ENCODE measurements at places on chromosomes 5 and 9. TPM values are rescaled to one million over a fixed set of nuclear protein-coding genes. Genes with fewer than 3 reads are reported as not detected.

Gene OR2S2
- not detected for total RNA-seq

Gene SYNPO
- total RNA-seq: 12.2 TPM

Gene SVEP1
- 166 TPM for total RNA-seq

Gene PDE6A
- total RNA-seq: not detected

Gene GIN1
- total RNA-seq: 2.4 TPM

Gene LMX1B
- 1.1 TPM for total RNA-seq

Gene PRRC1
- 32.5 TPM for total RNA-seq

Gene PIP5KL1
- total RNA-seq: 3.0 TPM

Gene GLE1
- total RNA-seq: 22.4 TPM

Gene ZFP2
- 1.9 TPM for total RNA-seq

Gene CYLC2
- total RNA-seq: not detected

Gene TAF11L10
- total RNA-seq: not detected

Gene IL4
- total RNA-seq: not detected

GRCh38 chr5:66741394-66741793, 145.2 kb downstream of the MAST4 start:
- DNase-seq: no peak

DNA sequence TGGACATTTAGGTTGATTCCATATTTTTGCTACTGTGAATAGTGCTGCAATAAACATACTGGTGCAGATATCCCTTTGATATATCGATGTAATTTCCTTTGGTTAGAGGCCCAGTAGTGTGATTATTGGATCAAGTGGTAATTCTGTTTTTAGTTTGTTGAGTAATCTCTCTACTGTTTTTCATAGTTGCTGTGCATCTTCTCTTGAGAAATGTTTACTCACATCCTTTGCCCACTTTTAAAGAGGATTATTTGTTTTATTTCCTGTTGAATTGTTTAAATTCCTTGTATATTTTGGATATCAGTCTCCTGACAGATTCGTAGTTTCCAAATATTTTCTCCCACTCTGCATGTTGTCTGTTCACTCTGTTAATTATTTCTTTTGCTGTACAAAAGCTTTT, 352.6 kb upstream of the TARS1 start:
- DNase-seq: no peak

DNA sequence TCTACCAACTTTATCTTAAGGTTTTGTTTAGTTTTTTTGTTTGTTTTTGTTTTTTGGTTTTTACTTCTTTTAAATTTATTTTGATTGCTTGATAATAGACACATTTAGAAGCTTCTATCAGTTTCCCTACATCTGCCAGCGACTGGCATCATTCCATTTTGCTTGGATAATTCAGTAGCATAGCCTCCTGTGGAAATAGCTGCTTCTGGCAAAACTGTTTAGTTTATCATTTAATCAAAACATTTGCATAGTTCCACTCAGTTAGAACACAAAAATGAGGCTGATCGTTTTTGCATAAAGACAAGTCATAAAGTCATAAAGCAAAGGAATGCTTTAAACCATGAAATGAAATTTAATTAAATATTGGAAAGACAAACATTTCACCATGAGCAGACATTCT, 133.7 kb upstream of the NFIL3 start:
- no peak for DNase-seq

DNA sequence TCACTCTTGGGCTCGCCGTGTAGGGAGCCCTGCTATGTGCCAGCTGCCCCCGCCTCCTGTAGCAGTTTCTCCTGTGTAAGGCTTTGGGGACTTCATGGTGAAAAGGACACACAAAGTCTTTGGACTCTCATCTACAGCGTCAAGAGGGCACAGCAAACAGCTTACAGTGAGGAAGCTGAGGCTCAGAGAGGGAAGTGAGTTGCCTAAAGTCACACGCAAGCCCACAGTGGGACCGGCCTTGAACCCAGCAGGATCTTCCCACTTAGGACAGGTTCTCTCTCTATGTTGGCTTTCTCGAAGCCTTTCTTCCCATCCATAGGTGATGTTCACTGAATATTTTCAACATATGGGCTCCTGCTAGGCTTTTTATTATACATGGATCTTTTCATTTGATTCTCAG, 9.8 kb upstream of the PRRX2 start:
- no peak for DNase-seq

- no peak for DNase-seq
Measured at GRCh38 chr5:135312255-135312935, 86.6 kb downstream of the MACROH2A1 start.

DNA sequence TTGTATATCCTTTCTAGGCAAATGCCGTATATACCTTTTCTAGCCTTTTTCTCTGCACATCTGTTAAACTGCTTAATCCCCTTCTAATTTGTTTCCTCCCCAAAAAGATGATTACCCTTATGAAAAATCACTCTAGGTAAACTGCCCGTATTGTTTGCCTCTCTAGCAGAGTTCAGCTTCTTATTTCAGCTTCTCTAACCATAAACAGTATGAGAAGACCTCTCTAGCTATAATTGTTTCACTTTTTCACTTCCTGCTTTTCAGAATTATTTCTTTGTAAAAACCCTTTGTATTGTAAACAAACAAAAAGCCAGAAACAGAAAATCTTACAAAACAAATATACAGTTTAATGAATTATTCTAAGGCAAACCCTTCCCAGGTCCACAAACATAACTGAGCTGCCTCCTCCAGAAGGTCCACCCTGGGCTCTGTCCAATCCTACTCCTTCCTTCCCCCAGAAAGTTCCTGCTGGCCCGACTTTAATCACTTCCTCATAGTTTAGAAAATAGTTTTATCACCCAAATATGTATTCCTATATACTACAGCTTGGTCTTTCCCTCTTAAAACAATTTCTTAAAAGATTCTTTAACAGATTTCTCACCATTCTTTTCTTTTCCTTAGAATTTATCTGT, 158.1 kb downstream of the FGF1 start:
- DNase-seq: no peak

- no peak for DNase-seq
Measured at GRCh38 chr9:86685556-86685955, 261.8 kb downstream of the GAS1 start.

GRCh38 chr9:94638335-94639060, 820 bp downstream of the FBP1 start:
- no peak for DNase-seq

DNA sequence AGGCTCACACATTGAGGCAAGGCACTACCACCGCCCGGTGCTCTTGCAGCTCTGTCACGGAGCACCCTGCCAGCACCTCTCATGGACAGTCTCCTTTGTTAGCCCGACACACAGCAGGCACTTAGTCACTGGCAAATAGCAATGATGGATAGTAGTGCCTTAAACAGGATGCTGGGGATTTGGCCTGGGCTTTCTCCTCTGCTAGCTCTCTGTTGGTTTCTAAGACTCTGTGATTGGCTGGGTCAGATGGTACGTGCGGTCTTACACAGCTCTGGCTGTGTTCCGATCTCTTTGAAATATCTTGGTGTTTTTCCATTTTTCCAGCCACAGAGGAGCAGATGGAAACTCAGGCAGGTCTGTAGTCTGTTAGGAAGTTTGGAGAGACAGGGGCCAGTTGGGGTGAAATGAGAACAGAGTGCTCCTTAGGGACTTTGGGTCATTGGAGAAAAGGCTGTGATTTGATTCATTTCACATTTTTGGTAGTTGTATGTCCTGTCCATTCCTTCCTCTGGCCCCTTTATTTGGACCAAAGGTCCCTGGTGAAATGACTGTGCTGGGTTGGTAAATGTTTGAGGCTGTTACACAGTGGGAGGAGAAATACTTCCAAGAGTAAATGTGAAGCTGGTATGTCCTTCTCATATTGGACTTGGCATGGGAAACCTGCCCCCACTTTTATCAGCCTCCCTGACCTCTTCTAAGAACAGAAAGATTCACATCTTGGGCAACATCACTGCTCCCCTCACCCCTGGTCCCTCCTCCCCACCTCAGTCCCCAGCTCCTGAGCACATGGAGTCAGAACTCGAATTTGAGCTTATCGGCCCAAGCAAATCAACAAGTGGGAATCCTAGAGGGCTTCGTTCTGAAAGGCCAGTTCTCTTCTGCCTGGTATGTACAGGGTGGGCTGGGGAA, 3.4 kb downstream of the SMIM3 start:
- DNase-seq: no peak

GRCh38 chr5:102733534-102733933, 21.6 kb upstream of the PAM start:
- no peak for DNase-seq

DNA sequence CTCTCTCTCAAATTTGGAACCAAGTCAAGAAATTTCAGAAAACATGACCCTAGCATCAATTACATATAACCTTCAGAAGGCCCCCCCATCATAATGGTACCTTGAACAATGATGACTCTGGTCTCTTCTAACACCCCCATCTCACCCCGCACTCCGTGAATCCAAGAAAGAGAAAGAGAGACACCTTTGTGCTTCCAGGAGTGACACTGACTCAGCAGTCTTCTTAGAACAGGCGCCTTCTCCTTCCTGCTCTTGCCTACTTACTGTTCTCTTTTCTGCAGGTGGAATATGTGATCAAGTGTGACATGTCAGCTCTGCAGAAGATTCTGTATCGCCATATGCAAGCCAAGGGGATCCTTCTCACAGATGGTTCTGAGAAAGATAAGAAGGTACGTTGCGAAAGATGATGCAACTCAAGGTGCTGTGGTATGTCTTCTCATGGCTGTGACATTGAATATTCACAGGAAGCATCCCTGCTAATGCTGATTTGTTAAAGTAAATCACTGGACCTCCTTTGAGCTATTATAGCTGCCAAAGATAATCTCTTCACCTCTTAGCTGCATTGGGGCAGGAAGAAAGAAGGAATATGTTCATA, 81.3 kb downstream of the SMARCA2 start:
- DNase-seq: no peak

DNA sequence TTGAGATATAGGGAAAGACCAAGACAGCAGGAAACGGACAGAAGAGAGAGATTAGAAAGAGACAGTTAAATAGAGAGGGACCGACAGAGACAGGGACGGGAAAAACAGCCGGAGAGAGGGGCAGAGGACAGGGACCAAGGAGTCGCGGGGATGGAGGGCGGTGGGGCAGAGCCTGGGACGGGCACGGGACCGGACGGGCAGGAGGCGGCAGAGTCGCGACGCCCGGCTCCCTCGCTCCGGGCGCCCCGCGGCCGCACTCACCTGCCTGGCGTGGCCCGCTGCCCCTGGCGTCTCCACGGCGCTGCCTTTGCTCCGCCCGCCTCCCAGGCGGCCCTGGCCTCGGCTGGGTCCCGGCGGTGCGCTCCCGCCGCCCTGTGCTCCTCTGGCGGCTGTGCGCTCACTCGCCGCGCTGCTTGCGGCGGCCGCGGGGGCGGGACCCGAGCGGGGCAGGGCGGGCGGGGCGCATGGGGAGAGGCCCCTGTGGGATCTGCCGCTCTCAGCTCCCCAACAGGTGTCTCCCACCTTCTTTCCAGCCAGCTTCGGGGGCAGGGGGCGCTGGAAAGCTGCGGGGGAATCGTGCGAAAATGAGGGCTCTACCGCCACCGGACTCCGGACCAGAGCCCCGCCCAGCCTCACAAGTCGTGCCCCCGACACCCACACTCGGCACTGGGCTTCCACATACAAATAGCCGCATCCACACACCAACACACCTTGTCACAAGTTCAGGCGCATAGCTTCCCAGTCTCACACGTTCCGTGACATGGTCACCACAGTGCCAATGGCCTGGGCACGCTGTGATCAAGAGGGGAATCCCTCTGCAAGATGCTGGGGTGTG, at the start of gene ARID3C:
ARID3C (minus strand) TSS at position 411 of the 835 bp plus-strand sequence. CDS start 1,052 bp downstream, outside the sequence.
- no peak for DNase-seq

GRCh38 chr5:159514229-159514810, 184.0 kb upstream of the IL12B start:
- no peak for DNase-seq

- DNase-seq: no peak
Measured at GRCh38 chr9:70262948-70263347, 4.2 kb downstream of the SMC5 start.

DNA sequence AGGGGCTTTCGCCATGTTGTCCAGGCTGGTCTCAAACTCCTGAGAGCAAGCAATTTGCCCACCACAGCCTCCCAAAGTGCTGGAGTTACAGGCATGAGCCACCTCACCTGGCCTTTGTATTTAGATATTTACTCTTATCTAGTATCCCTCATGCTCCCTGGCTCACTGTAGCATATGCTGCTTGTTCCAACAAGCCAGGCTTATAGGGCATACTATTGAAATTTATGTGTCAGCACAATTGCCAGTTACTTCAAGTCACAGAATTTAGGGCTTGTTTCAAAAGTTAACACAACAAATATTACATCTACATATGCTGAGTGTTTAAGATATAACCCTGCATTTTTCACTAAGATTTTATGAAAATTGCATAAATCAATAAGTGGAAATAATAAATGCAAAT, 469.2 kb upstream of the ZNF608 start:
- DNase-seq: no peak

DNA sequence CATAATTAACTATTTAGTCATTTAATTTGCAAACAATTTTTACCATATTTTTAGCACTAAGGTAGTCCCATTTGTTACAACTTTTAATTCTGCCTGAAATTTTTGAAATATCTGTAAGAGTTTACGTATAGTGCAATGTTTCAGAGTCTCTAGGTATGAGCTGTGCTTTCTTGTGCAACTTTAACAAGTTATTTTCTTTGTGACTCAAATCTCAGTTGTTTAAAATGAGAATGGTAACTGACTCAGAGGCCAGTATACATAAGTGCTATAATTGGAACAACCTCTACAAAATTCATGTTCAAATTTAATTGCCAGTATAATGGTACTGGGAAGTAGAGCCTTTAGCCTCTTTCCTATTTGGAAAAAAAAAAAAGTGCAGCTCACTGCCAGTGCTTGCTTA, 14.2 kb upstream of the ZNF883 start:
- DNase-seq: no peak

DNA sequence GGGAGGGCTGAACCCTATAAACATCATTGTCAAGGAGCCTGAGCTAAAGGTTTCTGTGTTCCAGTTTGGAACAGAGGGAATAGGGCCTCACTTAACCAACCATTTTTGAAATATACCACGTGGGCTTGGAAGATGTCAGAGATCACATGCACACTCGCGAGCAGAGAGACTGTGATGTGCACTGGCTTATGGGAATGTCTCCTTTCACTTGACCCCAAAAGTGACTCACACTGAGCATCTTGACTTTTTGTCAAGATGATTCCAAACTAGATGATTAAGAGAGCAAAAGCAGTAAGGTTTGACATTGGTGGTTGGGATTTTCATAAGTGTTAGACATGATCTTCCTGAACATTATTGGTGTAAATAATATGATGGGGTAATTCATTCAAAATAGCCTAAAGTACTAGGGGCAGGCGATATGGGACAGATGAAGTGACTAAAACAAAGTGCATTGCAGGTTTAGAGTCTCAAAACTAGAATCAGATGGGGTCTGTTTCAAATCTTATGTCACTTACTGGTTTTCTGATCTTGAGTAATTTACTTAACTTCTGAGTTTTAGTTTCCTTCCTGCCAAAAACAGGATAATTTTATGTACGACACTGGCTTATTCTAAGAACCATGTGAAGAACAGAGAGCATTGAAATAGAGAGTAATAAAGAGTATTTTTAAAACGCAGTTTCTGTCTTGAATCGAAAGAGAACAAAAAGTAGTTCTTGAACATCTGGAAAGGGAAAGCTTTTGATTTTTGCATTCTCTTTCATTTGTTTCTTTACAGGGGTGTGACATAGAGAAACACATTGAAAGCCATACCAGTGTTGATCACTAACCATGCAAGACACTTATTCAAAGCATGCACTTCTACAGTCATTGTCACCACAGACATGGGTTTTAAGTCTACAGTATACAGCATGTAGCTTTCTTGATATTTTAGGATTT, 383.0 kb downstream of the DIRAS2 start:
- DNase-seq: no peak

- no peak for DNase-seq
Measured at GRCh38 chr9:128683340-128684064, 5.5 kb upstream of the SET start.

GRCh38 chr5:6475626-6476312, 27.1 kb downstream of the UBE2QL1 start:
- DNase-seq: no peak

All from omental fat pad (tissue), 4 donors.